Suppressor macrophage treated with lipopolysaccharide for 1 hour (primary cell): ENCODE measurements at places on chromosomes 16 and 17.

DNA sequence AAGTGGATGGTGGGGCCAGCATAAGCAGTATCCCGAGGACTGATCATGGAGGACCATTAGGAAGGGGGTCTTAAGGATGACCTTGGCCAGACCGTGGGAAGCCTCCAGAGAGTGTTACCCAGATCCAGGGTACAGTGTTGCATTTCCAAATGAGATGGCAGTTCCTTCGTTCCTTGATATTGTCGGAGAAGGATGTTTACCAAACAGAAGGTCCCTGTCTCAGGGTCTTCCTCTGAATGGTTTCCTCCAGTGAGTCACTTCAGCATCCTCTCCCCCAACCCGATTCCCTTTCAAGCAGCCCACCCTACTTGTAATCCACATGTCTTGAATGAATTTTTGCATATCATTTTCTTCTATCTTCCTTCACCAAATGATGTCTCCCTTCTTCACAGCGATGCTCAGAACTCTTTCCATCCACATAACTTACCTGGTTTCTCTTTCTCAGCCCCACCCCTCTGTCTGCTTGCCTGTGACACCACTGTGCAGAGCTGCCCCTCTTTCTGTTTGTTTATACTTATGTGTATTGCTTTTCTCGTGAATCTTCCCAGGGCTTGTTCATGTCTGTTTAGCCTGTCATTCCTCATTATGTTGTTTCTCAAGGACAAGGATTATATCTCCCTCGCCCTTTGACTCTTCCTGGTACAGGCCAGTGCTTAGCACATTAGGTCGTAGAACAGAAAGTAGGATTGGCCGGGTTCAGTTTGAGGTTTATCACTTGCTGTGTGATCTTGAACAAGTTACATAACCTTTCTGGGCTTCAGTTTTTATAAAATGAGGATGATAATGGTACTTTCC, 5.7 kb downstream of the GOSR2 start:
- no peak for DNase-seq

GRCh38 chr17:64767269-64767997, 105.3 kb upstream of the SMURF2 start:
- no peak for DNase-seq

- no peak for DNase-seq
These were observed 236.7 kb upstream of the TOX3 start for GRCh38 chr16:52783616-52784015.

DNA sequence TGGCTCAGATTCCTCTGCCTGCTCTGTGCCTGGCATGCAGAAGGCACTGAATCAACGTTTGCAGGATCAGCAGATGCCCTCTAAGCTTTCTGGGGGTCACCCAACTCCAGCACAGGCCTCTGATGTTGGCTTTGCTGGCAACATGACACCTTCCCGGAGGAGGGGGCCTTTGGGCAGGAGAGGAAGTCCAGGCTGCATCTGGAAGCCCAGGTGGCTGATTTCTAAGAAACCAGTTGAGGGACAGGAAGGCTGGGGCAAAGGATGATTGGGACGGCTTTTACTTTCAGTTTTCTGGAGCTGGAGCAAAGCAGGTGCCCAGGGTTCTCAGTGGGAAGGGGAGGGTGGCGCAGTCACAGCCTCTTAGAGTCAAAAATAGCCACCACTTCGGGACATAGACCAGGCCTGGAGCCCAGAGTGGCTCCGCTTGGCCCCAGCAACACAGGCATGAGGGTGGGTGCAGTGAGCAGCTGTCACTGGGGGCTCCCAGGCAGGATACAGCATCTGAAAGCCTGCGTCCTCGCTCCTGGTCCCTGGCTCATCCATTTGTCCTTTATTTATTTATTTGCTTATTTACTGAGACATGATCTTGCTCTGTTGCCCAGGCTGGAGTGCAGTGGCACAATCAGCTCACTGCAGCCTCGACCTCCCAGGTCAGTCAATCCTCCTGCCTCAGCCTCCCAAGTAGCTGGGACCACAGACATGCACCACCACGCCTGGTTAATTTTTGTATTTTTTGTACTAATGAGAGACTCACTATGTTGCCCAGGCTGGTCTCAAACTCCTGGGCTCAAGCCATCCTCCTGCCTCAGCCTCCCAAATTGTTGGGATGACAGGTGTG, 15.1 kb downstream of the SOCS1 start:
- no peak for DNase-seq

- DNase-seq = peak; percentile 90
These were observed 7.4 kb upstream of the ABR start for GRCh38 chr17:1186923-1187771.

- no peak for DNase-seq
These were observed 21.4 kb downstream of the GRIN2C start for GRCh38 chr17:74838274-74838673.

DNA sequence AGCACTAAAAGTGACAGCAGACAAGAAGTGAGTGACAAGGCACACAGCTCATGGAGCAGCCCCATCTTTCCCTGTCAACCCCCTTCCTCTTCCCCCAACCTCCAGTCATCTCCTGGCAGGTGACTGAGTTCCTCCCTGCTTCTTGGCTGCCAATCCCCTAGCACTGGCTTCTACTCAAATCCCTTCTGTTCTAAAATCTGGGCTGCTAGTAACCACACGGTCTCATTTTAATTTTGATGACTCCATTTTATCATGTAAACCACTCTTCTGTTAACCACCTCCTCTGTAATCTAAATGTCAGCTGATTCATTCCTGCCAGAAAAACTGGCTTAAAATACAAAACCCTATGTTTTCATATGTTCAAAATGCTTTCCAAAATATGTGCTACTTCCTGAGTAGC, 419.8 kb upstream of the MON1B start:
- DNase-seq = no peak

- peak; percentile 93 for DNase-seq
These were observed 17.0 kb downstream of the PRCD start for GRCh38 chr17:76556765-76557367.

DNA sequence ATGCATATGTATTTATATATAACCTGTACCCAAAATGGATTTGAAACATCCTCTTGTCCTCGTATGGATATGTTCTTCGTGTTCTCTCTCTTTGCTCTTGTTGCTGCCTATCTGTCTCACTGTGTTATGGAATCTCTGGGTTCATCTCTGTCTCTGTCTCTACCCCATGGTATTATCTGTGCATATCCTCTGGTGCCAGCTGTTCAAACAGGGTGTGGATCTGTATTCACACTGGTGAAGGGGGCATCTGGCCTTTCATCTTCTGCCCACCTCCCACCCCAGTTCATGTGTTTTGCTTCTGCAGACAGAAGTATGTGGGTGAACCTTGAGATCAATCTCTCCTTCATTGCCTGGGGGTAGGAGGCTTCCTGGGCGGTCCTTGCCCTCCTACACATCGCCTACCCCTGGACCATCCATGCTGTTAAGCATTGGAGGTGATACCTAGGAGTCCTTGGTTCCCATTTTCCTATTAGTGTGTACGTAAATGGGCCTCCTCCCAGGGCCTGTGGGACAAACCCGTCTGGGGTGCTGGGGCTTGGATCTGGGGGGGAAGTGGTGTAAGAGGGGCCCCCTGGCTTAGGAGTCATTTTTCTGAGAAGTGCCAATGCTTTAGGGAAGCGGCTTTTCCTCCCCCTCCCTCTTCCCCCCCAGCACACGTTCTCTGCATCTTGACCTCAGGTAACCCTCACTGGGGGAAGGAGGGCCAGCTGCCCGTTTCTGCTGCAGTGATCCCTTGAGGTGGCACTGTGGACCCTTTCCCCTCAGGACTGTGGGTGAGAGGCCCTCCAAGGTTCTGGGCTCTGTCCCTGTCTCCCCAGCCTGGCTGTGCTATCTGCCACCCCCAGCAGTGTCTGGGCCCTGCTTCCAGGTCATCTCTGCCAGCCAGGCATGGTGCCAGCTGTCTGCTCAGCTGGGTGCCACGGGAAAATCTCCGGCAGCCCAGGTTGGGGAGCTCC, 21.1 kb downstream of the RARA start:
- DNase-seq = peak; percentile 70

DNA sequence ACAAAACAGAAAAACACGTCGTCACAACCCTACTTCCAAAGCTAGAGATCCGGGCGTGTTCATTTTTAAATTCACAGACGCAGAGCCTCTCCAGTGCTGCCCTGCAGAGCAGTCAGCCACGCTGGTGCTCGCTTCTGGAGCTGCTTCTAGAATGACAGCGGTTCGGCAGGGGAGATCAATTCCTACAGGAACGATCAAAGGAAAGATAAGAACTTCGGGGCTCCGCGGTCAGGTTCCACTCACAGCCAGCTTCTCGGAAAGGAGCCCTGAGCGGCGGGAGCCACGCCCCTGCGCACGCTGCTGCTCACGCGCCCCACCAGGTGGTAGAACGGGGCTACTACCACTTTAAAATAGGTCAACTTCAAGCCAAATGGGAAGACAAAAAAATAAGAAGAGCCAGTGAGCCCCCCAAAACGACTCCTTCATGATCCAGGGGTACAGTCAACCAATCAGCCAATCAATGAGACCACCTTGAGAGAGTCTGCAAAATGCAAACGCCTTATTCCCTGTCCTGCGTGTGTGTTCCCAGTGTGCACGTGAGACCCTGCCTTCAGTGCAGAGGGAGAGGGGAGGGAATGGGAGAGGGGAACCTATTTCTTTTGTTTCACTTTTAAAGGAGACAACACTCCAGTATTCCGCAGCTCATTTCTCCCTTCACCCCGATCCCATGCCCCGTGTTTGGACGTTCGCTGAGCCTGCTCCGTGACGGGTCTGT, 209.7 kb downstream of the RBFOX3 start:
- peak; percentile 79 for DNase-seq

- DNase-seq = no peak
These were observed 140.8 kb downstream of the FTO start for GRCh38 chr16:53844804-53845203.

- peak; percentile 93 for DNase-seq
These were observed 16.3 kb upstream of the MYO15B start for GRCh38 chr17:75571197-75571884.

DNA sequence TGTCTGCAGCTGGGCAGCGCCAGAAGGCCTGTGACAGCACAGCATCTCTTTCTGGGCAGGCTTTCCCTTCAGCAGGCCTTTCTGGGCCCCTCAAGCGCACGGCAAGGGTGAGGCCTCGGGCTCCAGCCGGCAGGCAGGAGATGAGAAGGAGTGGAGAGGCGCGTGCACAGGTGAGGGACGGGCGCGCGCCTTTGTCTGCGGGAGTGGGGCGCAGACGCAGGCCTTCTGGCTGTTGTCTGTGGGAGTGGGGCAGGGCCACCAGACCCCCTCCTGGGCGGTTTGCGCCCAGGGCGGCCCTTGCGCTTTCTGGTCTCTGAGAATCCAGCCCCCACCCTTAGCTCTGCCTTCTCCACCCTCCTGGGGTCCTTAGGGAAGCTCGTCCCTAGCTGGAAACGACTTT, 6.5 kb downstream of the ZNF205 start:
- no peak for DNase-seq

DNA sequence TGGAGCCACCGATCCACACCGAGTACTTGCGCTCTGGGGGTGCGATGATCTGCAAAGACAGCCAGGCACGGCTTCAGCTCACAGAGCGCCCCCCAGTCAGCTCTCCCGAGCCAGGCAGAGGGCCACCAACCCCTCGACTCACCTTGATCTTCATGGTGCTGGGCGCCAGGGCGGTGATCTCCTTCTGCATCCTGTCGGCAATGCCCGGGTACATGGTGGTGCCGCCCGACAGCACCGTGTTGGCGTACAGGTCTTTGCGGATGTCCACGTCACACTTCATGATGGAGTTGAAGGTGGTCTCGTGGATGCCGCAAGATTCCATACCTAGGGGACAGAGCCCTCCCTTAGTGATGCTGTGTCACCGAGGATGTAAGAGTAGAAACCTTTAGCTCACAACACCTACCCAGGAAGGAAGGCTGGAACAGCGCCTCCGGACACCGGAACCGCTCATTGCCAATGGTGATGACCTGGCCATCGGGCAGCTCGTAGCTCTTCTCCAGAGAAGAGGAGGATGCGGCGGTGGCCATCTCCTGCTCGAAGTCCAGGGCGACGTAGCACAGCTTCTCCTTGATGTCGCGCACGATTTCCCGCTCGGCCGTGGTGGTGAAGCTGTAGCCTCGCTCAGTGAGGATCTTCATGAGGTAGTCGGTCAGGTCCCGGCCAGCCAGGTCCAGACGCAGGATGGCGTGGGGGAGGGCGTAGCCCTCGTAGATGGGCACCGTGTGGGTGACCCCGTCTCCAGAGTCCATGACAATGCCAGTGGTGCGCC, 1.6 kb downstream of the ACTG1 start:
- no peak for DNase-seq

GRCh38 chr17:62807812-62808575, at the start of gene MARCHF10:
Gene MARCHF10, minus strand, starts transcription at chr17:62808314. Its CDS starts 6,579 bp downstream, at chr17:62801735.
- no peak for DNase-seq

GRCh38 chr17:50111673-50112655, 16.8 kb downstream of the PDK2 start:
- DNase-seq = no peak

- DNase-seq = peak; percentile 28
These were observed 15.3 kb upstream of the TNFRSF13B start for GRCh38 chr17:16987066-16987829.

DNA sequence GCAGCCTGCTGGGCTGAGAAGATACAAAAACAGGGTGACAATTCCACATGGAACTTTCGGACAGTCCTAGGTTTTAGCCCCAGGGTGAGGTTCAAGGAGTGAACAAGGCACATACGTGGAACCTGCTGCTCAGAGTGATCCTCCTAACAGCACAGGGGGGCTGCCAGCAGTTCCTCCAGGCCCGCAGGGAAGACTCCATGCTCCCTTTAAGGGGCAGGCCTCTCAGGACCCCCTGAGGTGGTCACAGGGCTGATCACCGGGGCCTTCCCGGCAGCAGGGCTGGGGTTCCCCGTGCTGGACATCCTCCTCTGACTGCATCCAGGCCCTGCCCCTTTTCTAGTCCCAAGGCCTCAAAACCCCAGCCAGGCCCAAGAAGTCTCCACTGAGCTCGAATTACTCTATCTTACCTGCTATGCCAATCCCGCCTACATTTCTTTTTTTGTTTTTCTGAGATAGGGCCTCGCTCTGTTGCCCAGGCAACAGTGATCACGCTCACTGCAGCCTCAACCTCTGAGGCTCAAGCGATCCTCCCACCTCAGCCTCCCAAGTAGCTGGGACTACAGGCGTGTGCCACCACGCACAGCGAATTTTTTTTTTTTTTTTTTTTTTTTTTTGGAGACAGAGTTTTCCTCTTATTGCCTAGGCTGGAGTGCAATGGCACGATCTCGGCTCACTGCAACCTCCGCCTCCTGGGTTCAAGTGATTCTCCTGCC, 10.4 kb downstream of the CANT1 start:
- DNase-seq = no peak

GRCh38 chr16:71448274-71448866, 6.5 kb upstream of the TLE7 start:
- no peak for DNase-seq

DNA sequence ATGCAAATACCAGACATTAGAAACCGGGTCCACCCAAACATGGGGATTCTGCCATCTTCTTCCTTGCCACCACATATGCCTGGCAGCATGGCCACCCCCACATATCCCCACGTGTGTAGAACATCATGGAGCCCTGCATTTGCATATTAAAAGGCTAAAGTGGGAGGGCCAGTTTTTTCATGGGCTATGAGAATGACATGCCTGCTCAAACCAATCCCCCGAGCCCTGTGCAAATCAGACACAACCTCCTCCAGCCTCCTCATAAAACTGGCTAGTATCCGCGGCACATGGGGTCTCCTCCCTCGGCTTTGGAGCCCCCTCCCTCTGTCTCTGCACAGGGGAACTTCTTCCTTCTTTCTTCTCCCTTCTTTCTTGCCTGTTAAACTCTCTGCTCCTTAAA, 174.9 kb upstream of the WSCD1 start:
- no peak for DNase-seq
